ENCODE measurements at places on chromosomes 3 and 15. TPM values are rescaled to one million over a fixed set of nuclear protein-coding genes. Genes with fewer than 3 reads are reported as not detected.
A peak's percentile ranks its signal among the peaks of the same experiment; 100 is the strongest.

Gene CA12
- total RNA-seq: not detected

Gene ZNF662
- total RNA-seq: 0.25 TPM

Gene ECE2
- not detected for total RNA-seq

Gene SEMA6D
- total RNA-seq: not detected

Gene DNAH12
- total RNA-seq: 0.10 TPM

Gene SOX14
- not detected for total RNA-seq

Gene RYR3
- not detected for total RNA-seq

Gene ANKRD34C
- total RNA-seq: not detected

Gene AP3B2
- total RNA-seq: 0.08 TPM

Gene POTEB
- total RNA-seq: not detected

Gene NLGN1
- total RNA-seq: not detected

Gene GOLGA6D
- total RNA-seq: not detected

Gene DUOX2
- total RNA-seq: not detected

Gene CYP1A2
- not detected for total RNA-seq

Gene PHC3
- total RNA-seq: 67.5 TPM

Gene ZNF660
- 0.15 TPM for total RNA-seq

Gene COLQ
- 4.3 TPM for total RNA-seq

- DNase-seq: no peak
Observed at GRCh38 chr3:85604641-85605040, 645.9 kb downstream of the CADM2 start.

DNA sequence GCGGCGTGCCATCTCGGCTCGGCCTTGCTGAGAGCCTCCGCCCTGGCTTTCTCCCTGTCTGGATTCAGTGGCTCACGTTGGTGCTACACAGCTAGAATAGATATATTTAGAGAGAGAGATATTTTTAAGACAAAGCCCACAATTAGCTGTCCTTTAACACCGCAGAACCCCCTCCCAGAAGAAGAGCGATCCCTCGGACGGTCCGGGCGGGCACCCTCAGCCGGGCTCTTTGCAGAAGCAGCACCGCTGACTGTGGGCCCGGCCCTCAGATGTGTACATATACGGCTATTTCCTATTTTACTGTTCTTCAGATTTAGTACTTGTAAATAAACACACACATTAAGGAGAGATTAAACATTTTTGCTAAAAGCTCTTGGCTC is 54.1 kb downstream of the PLXNA1 start:
- no peak for DNase-seq

DNA sequence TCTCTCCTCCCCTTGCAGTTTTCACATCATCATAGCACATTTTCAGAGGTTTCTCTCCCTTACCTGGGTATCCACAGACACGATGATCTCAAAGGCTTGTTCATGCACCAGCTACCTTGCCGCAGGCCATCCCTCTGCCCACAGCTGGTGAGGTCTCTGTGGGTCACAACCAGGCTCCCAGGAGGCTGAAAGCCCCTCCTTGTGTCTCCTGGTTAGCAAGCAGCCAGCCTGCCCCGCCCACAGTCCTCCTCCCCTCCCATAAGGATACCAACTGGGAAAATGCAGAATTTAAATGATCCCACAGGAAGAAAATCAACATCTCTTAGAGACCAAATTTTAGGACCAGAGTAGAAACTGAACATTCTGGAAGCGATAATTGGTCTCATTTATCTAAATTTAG is 213.5 kb upstream of the PPP2R3A start:
- no peak for DNase-seq

DNA sequence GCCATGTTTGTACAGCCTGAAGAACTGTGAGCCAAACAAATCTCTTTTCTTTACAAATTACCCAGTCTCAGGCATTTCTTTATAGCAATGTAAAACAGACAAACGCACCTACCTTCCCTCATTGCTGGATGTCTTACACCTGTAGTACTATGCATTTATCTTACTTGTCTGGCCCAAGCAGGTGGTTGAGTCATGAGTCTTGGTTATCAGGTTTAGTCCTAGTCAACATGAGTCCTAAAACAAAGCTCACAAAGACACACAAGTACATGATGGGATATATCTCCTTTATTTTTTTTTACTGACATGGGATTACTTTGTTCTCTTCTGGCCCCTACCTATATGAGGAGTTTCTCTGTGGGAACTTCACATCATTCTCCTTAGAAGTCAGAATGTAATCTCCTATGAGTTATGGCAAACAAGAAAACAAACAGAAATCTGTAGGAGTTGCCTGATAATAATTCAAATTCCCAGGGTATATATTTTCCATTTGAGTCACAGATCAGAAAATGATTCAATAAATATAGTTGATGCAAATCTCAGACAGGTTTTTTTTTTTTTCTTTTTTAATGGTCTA is 33.6 kb upstream of the PLSCR2 start:
- DNase-seq: no peak

DNA sequence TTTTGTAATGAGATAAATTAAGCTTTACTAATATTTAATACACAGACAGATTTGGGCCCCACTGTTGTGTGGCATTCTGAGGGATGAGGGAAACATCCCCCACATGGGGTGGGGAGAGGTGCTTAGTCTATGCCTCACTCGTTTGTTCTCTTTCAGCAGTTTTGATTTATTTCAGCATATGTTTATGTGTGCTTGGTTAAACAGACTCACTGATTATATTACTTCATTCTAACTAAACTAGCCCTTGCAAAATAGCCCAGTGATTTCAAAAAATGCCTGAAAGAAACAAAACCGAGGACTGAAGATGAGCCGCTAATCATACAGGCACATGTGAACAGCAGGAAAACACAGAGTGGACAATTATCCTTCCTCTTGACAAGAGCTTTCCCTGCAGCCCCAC is 27.2 kb downstream of the TNFAIP8L3 start:
- no peak for DNase-seq

- DNase-seq: no peak
Observed at GRCh38 chr3:185754920-185755319, 69.9 kb downstream of the IGF2BP2 start.

- DNase-seq: no peak
Observed at GRCh38 chr3:192915304-192915703, 2.4 kb downstream of the MB21D2 start.

GRCh38 chr15:29825227-29825626 is 3.0 kb upstream of the TJP1 start:
- peak; percentile 57 for DNase-seq

DNA sequence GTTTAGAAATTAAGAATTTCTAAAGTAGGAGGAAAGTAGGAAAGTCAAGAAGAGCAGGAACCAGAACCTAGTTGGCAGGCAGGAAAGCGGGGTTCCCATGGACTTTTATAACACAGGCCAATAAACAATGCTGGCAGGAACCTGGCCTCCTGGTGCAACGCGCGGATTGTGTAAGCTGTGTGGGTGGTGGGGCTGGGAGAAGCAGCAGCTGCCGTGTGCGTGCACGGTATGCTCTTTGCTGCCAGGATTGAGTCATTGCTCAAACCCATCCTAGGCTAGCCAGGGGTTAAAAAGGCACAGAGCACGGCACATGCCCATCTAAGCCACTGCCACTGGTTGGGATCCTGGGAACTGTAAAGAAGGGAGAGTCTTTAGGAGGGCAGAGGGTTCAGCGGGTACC is 209.9 kb upstream of the RGMA start:
- DNase-seq: no peak

GRCh38 chr3:181006541-181006940 is 17.0 kb upstream of the DNAJC19 start:
- DNase-seq: no peak

- no peak for DNase-seq
Observed at GRCh38 chr3:69659180-69659910, 79.9 kb upstream of the MITF start.

DNA sequence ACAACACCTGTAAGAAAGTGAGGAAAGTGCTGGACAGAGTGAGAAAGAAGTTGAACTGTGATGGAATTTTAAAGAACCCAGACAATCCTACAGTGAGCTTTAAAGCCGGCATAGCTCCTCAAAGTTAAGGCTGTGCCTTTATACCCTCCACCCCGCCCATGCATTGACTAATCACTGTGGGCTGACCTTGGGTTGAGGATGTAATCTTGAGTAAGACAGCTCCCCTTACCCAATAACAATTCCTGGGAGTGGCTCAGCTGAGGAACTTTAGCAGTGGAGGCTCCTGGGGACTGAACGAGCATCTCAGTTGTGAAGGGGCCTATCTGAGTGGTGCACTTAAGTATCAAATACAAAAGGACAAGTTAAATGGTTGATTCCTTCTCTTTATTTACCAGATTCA is 35.7 kb upstream of the ZNF770 start:
- no peak for DNase-seq

GRCh38 chr3:146680617-146681016 is 75.5 kb upstream of the PLSCR5 start:
- DNase-seq: no peak

DNA sequence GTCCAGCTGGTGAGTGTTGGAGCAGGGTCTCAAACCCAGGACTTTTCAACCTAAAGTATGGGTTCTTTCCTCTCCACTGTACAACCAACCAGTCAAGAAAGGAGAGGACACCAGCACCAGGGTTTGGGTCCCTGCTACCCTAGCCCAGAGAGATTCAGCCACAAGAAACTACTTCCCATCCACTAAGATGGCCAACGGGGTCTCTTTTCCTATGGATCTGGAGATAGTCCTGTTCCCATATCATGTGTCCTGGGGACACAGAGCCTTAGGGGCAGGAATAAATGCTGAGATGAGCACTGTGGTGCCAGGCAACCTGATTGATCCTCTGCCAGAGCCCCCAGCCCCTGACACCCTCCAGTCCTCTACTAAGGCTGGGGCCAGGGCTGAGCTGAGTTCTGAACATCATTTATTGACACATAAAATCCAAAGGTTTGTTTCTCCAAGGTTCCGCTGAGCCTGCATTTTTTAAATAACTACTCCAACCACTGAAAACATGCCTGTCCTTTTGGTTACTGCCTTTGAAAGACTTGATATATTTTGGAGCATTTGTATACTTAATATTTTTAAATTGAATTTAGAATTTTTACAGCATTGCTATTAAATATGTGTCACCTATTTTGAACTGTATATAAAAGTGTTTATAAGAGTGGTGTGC is 26.0 kb downstream of the MRPL46 start:
- no peak for DNase-seq

DNA sequence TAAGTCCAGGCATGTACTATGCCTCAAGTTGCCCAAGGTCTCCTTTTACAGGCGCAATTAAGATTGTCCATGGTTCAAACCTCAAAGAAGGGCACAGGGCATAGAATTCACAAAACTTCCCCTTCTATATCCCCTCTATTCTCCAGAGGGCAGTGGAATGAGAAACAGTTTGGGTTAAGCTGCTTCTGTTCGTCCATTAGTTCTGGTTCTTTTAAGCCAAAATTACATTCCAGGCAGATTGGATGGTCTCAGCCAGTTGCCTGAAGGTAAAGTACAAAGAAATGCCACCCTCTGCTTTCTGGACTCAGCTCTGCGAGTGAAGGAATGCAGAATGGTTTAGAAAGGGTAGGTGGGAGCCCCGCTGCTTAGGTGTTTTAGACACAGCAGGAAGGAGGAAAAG is 200.7 kb downstream of the GREM1 start:
- DNase-seq: no peak

- no peak for DNase-seq
Observed at GRCh38 chr3:193845144-193845543, 252.1 kb downstream of the OPA1 start.

GRCh38 chr3:155676252-155676981 is 68.5 kb downstream of the PLCH1 start:
- no peak for DNase-seq

GRCh38 chr15:89998141-89998661 is 2.9 kb upstream of the ZNF710 start:
- no peak for DNase-seq

GRCh38 chr3:148459931-148460513 is 237.7 kb upstream of the AGTR1 start:
- no peak for DNase-seq

GRCh38 chr3:25894101-25894500 is 104.2 kb downstream of the OXSM start:
- DNase-seq: no peak

- DNase-seq: no peak
Observed at GRCh38 chr15:100781961-100782530, 97.6 kb upstream of the ALDH1A3 start.

GRCh38 chr3:19688767-19689166 is 245.2 kb downstream of the EFHB start:
- DNase-seq: no peak

- no peak for DNase-seq
Observed at GRCh38 chr3:178088963-178089362, 447.3 kb upstream of the KCNMB2 start.

- no peak for DNase-seq
Observed at GRCh38 chr3:72990701-72991395, 5.8 kb upstream of the PPP4R2 start.

DNA sequence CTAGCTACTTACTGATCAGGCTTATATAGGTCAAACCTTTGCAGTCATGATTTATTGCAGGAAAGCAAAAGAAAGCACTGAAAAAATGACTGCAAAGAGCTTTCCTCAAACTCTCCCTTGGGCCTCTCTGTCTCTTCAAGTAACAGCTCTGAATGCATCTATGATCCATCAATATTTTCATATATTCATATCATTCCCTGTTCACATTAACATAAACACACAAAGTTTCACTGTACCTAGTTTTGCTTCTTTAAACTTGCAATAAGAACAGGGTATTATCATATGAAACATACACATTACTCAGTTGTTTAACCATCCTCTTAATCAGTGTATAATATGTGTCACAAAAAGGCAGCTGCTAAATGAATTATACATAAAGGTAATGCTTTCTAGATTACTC is 107.9 kb upstream of the ARL6 start:
- DNase-seq: no peak

DNA sequence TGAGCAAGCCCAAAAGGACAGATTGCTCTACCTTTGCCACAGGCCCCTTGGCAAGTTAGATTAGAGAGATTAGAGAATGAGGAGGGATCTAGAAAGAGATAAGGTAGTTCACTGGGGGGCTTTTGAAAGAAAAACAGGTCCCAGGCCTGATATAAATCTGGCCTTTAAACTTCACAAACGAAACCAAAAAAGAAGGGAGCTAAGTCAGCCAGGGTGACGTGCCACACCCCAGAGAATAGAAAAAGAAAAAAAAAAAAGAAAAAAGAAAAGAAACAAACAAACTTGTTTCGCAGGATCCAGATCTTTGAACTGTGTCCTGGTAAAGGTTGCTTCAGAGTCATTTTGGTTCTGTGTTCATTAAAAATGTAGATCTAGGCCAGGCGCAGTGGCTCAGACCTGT is 3.6 kb downstream of the KAT2B start:
- peak; percentile 16 for DNase-seq

All from activated CD4-positive, alpha-beta T cell treated with anti-CD3 and anti-CD28 coated beads, Interleukin-2, amount 10 ng/mL, durations not matched to agents 7 days and 5 days (primary cell).